ENCODE measurements at places on chromosomes 11 and 22. TPM values are rescaled to one million over a fixed set of nuclear protein-coding genes. Genes with fewer than 3 reads are reported as not detected.

NCF4 gene
- 44.1 TPM for total RNA-seq

DNA sequence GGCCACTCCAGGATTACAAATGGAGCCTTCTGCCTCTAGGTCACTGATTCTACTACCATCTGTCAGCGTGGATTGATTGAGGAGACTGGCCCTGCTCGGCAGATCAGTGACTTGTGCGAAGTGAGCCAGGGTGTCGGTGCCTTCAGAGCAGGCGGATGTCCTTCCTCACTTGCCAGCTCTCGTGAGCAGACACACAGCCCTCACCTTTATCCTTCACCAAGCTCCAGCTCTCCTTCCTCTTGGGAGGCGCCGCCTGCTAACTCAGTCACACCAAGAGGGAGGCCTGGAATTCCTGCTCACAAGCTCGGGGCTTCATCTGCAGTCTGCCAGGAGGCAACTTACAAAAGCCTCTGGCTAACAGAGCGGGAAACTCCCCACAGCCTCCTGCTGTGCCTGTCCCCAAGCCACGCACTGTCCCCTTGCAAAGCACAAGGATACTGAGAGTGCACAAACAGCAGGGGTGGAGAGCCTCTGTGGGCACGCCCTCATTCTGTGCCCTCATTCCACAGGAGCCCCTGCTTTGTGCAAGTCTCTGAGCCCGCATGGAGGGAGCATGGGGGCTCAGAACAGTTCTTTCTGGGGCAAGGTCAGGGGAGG lies 3.5 kb upstream of the TCF20 start:
- no peak for DNase-seq

DNA sequence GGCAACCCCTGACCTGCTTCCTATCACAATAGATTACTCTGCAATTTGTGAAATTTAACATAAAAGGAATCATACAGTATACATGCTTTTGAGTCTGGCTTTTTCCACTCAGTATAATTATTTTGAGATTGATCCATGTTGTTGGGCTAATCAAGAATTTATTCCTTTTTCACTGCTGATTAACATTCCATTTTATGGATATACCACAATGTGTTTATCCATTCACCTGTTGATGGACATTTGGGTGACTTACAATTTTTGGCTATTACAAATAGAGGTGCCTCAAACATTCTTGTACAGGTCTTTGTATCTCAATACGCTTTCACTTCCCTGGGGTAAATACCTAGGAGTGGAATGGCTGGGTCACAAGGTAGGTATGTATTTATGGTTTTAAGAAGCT lies 24.9 kb downstream of the TENM4 start:
- DNase-seq = no peak

GRCh38 chr11:1868636-1869291 lies 15.9 kb downstream of the LSP1 start:
- DNase-seq = no peak

GRCh38 chr11:47415949-47416472 lies 7.6 kb downstream of the SLC39A13 start:
- DNase-seq = no peak

OR5B21 gene
- total RNA-seq = 0.40 TPM

- DNase-seq = no peak
Measured at GRCh38 chr11:35584321-35584720, 33.9 kb upstream of the FJX1 start.

DNA sequence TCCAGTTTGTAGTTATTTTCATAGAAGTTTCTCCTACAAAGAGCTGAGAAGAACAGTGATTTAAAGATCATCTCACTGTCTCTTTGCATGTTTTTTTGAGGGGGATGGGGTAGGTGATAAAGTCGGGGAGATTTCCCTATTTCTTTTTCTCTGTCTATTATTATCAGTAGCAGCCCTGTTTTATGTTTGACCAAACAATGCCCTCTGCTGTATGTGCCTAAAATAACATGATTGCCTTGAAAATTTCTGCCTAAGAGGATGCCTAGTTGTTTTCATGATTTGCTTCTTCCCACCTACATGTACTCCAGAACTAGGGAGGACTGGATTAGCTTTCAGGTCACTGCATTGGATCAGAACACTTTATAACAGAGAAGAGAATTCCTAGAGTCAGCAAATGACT lies 1330.2 kb downstream of the LRRC4C start:
- no peak for DNase-seq

- no peak for DNase-seq
Measured at GRCh38 chr22:28424427-28425080, 255.1 kb downstream of the TTC28 start.

DNA sequence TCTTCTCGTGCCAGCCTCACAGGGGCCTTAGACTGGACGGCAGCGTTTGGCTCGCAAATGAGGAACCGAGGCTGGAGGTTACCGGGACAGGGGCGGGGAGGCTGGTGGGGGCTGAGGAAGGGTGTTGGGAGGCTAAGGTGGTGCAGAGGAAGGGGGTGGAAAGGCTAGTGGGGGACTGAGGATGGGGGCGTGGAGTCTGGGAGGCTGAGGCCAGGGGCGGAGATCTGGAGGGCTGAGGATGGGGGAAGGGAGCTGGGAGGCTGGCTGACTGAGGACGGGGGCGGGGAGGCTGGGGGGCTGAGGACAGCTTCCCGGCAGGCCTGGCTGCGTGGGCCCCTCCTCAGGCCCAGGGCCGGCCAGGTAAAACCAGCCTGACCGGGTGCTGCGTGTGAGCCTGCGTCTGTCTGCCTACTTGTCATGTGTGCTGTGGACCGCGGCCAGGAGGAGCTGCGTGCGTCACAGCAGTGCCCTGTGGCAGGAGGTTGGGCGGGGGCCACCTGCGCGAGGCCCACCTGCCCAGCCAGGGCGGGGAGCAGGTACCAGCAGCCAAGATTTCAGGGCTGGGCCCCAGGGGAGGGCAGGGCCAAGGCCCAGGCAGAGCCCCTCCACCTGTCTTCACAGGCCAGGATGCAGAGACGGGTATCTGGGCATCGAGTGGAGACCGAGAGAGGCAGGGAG lies 9.4 kb upstream of the PIM3 start:
- no peak for DNase-seq

C22orf42 gene
- total RNA-seq = not detected

DNA sequence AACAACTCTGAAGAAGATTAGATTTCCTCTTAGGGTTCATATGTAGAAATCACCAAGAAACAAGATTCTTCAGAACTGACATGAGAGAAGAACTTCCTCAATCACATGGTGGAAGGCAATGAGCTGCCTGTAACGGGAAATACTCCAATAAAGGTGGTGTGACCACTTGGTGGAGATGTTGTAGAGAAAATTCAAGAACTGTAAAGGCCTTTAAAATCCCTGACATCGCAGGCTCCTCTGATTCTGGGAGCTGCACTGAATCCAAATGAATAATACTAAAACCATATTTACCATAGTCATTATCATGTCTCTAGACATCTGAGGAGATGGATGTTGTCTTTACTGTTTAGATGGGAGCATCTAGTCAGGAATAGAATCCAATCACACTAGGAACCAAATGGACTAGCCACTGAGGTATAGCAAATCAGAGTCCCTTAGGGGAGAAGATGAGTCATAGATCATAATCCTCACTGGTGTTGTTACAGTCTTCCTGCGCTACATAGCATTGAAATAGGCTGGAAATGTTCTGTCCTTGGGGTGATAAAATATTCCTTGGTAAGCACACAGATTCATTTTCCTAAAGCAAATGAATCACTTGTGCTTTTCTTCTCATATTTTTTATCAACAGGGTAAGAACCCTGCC lies 321.6 kb upstream of the TENM4 start:
- DNase-seq = no peak

BARX2 gene
- not detected for total RNA-seq

JAML gene
- total RNA-seq = 140 TPM

MPEG1 gene
- total RNA-seq = not detected

GRCh38 chr11:96109331-96110030 lies 185.6 kb upstream of the MTMR2 start:
- DNase-seq = no peak

GRCh38 chr11:75813124-75813523 lies 1.9 kb upstream of the UVRAG start:
- DNase-seq = no peak

DNA sequence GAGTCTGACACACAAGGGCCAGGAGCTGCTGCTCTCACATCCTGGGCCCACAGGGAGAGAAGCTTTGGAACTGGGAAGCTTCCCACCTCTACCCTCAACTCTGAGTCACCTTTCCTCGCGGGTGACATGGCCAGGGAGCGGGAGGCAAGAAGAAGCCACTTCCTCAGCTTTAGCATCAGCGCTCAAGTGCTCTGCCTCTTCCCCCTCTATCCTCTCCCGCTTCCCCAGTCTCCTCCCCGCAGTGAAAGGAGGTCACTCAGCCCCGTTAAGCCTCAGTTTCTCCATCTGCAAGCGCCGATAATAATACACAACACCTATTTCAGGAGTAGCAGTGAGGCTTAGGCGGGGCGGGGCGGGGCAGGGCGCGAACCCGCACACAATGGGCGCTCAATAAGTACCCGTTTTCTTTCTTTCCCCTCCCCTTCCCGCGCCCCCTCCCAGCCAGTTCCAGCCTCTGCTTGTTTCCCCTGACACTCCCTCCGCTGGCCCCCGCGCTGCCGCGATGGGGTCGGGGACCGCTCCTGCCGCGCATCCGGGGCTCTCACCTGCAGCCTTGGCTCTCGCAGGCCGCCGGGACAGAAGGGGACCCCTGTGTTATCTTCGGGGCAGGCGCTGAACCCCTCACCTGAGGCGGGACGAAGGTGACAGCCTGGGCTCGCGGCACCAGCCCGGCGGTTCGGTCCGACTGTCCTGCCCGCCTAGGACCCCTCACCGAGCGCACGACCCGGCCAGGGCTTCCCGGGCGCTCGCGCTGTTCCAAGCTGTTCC lies 892 bp downstream of the GDPD5 start:
- peak; percentile 49 for DNase-seq

PGM2L1 gene
- total RNA-seq = 6.1 TPM

DNA sequence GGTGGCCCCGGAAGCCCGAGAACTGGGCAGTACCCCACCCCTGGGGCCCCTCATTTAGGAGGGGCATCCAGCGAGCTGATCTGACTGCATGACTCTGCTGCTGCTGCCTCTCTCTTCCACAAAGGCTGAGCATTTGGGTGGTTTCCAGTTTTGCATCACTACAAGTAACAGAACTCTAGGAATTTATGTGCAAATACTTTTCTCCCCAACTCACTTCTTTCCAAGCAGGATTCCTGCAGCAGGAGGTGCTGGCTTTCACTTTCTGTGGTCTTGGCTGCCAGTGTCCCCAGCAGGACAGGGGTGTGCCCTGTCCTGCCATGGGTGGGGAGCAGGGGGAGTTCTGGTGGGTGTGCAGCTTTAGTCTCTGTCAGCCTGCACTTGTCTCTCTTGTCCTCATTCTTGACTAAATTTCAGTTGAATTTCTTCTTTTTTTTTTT lies 21.2 kb downstream of the UPB1 start:
- DNase-seq = no peak

DNA sequence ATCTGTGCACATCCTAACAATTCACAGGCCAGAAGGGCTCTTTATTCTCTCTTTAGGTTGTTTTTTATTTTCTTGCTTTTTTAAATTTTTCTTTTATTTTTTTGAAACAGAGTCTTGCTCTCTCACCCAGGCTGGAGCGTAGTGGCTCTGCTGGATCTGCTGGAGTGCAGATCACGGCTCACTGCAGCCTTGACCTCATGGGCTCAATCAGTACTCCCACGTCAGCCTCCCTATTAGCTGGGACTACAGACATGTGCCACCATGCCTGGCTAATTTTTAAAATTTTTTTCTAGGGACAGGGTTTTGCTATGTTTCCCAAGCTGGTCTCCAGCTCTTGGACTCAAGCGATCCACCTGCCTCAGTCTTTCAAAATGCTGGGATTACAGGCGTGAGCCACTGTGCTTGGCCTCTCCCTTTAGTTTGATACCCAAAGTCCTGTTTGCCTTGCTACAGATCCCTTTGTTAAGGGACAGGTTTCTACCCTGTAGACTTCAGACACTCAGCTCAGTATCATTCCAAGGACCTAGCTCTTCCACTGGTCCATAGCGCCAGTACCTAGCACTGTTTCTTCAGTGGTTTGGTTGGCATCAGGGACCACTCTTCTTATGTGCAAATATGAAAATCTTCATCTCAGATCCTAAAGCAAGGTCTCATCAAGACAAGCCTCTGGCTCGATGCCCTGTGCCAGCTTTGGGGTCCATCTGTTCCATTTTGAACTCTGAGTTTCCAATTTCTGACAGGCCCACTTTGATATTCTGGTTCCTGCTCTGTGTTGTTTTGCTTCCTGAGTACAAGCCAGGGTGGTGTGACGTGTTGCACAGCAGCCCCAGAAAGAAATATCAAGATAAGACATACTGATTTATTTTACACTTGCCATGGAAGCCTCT lies 211.7 kb downstream of the FAT3 start:
- no peak for DNase-seq

DNA sequence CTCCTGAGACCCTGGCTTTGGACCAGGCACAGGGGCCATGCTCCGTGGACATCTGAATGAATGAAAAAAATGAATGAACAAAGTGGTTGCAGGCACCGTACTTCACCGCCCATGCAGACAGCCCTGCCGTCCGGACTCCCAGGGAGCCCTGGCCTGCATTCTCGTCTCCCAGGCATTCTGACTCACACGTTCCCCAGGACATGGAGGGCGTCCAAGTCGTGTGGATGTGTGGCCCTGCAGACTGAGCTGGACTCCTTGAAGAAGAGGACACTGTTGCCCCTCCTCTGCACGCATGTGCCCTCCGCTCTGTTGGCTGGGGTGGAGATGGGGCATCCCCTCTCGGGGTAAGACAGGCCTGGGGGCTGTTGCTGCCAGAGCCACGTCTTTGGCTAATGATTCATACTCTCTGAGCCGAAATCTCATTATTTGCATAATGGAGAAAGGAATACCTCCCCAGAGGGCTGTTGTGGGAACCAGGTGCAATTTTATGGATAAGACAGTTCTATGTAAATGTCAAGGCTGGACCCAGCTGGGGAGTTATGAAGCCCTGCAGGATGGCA lies 49.7 kb downstream of the RTL6 start:
- no peak for DNase-seq

DNA sequence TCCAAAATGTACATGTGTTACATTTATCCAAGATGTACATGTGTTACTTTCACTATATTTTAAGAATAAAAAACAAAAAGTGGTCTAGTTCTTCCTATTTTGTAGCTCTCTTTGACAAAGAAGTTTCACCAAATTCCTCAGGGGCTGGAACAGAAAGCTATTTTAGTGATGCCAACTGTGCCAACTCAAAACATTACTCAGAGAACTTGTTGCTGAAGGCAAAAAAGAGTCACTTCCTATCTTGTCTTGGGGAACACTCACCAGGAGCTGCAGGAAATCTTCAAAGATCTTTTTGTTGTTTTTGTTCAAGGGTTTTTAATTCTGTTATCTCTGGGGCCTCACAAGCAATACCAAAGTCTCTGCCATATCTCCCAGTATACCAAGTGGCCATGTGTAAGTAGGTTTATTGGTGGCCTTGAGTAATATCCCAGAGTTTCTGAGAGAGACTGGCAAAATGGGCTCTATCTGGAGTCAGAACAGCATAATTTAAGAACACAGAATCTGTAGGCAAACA lies 13.6 kb upstream of the EED start:
- DNase-seq = no peak

- DNase-seq = no peak
Measured at GRCh38 chr11:10573028-10573427, 4.6 kb upstream of the LYVE1 start.

CECR2 gene
- not detected for total RNA-seq

DNA sequence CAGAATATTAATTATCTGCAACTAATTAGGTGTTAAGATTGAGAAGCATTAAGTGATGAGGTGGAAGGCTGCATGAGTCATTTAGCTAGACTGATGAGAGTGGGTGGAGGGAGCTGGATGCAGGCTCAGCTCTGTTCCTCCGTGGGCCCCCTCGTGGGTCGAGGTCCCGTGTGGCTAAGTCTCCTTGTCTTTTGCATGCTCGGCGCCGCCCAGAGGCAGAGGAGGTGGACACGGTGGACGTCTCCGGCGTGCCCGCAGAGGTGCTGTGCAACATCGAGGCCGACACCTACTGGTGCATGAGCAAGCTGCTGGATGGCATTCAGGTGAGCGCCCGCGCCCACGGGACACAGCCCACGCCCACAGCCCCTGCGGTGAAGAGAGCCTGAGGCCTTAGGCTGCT lies 211.6 kb downstream of the TBC1D22A start:
- no peak for DNase-seq
